Cerebellar cortex (tissue), 1 donor: ENCODE measurements at places on chromosomes 6 and 20.

DNA sequence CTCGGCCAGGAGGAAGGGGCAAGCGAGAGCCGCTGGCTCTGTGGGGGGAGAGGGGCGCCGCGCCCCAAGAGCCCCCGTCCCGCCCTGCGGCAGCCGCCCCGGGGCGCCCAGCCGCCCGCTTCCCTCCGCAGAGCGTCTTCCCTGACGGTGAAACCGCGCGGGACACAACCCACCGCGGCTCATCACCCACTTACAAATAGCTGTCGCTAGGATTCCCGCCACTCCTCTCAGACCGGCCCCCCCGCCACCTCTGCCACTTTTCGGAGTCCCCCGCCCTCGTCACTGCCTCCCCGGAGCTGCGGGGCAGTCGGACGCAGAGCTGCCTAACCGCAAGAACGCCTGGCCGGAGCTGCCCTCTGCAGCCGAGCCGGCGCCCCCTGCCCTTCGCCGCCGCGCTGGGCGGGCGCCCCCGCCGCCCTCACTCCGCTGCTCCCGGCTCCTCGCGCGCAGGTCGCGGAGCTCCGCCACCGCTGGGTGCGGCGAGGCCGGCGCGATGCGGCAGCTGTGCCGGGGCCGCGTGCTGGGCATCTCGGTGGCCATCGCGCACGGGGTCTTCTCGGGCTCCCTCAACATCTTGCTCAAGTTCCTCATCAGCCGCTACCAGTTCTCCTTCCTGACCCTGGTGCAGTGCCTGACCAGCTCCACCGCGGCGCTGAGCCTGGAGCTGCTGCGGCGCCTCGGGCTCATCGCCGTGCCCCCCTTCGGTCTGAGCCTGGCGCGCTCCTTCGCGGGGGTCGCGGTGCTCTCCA, at the start of gene SLC35D3:
Gene SLC35D3 (plus strand): TSS at position 366 of the 749 bp plus-strand sequence. CDS start 128 bp downstream, at position 494.
- no peak for DNase-seq

DNA sequence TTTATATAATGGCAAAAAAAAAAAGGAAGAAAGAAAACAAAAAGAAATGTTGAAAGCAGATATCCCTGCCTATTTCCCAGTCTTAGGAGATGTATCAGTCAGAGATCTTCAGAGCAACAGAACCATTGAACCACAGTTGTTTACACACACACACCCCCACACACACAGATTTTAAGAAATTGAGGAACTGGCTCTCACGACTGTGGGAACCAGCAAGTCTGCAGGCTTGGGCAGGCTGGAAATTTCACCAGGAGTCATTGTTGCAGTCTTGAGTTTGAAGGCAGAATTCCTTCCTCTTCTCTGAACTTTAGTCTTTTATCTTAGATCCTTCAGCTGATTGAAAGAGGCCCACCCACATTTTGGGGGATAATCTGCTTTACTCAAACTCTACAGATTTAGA, 380.9 kb downstream of the CDKAL1 start:
- no peak for DNase-seq

GRCh38 chr6:70080443-70081070, 214.2 kb downstream of the COL19A1 start:
- no peak for DNase-seq

- no peak for DNase-seq
Observed at GRCh38 chr6:136685540-136686108, 106.7 kb downstream of the MAP3K5 start.

DNA sequence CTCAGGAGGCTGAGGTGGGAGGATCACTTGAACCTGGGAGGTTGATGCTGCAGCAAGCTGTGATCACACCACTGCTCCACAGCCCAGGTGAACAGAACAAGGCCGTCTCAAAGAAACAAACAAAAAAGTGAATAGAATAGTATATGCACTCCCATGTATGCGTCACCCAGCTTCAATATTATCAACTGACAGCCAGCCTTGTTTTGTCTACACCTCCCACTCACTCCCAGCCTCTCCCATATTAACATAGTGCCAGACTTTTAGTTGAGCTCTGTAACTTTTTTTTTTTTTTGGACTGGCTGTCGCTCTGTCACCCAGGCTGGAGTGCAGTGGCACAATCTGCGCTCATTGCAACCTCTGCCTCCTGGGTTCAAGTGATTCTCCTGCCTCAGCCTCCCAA, 18.1 kb upstream of the ILRUN start:
- DNase-seq: no peak

GRCh38 chr6:35362200-35362599, 19.8 kb downstream of the PPARD start:
- DNase-seq: no peak

- no peak for DNase-seq
Observed at GRCh38 chr20:4136967-4137334, 121.6 kb upstream of the RNF24 start.
